ENCODE measurements at places on chromosomes 3 and 15.

DNA sequence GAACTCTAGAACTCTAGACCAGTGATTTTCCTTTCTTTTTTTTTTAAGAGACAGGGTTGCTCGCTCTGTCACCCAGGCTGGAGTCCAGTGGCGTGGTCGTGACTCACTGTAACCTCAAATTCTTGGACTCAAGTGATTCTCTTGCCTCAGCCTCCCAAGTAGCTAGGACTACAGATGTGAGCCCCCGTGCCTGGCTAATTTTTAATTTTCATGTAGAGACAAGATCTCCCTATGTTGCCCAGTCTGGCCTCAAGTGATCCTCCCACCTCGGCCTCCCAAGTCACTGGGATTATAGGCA lies 359.6 kb downstream of the SHQ1 start:
- no peak for DNase-seq

DNA sequence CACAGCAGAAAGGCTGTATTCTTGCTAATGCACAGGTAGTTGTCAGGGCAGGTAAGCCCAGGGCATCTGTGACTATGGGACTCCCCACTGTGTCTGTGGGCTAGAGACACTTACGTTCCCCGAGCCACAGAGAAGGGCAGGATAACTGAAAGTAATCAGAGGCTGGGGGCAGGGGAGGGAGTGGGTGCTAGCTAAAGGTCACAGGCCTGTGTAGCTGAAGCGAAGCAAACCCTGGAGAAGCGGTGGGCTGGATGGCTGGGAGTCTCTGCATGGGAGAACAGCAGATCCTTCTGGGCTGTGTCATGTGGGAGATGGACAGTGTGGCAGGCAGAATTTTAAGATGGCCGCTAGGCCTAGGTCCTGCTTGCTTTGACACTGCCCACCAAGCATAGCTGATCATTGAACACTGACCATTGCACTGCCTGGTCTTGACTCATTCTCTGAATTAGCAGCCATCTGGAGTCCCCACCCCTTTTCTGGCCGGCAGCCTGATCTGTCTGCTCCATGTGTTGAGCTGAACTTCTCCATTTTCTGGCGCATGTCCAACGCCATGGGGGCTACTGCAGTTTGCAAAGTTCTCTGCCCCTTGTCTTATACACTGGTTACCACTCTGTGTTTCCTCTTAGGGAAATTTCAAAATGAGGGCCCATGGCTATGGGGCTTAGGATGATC lies 110.0 kb downstream of the DGKG start:
- DNase-seq, result no peak

GRCh38 chr3:37243820-37244748 lies 69.7 kb upstream of the LRRFIP2 start:
- DNase-seq, result peak; percentile 14

DNA sequence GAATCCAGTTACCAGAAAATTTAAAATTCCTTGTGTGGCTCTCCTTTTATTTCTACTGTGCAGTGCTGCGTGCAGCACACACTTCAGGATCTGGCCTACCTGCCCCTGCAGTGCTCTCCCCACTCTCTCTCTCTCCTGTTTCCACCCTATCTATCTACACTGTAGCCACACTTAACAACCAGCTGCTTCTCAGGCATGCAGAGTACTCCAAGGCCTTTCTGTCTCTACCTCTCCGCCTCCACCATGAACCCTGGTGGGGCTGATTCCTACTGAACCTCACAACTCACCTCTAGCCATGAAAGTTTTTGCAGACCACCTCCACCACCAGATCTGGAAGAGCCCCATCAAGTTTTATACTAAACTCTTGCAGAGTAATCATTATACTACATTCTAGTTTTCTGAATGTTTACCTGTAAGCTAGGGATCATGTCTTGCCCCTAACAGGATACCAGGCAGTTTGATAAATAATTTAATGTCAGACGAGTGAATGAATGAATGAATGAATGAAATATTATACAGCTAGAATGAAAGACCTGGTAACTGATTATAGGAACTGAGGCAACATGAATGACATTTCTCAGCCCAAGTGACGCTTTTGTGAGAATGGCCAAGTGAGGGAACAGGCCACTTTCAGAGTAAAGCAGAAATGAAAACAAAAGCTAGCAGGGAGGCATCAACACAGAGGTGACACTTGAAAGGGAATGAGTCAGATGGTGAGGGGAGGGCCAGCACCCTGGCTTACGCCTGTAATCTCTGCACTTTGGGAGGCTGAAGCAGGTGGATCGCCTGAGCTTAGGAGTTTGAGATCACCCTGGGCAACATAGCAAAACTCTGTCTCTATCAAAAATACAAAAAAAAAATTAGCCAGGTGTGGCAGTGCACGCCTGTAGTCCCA lies 363.5 kb downstream of the FOXP1 start:
- no peak for DNase-seq

GRCh38 chr3:100005665-100006393 lies 108.5 kb downstream of the FILIP1L start:
- DNase-seq, result no peak

DNA sequence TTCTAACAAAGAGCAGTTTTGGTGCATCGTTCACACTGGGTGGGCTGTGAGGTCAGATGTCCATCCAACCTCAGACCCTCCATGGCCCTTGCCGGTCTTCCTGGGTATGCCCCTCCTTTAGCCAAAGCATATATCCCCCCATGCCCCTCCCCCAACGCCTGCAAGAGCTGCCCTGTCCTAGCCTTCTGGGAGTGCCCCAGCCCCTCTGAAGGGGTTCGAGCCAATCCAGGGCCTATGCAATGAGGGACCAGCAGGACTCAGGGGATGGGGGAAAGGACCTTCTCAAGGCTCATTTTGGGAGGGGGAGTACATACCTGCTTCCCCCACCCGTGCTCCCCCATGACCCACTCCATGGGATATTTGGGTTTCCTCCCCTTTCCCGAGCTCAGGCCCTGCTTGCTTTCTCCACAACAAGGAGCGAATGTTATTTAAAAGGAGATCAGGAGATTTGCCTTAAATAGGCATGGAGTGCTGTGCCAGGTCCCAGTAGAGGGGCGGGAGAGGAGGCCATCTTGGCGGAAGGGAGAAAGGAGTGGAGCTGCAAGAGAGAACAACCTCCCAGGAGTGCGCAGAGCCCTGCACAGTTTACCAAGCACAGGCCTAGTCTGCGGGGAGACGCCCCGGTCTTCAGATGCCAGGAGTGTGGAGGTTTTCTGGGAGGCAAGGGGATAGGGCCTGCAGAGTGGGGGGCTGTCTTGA lies 18.2 kb downstream of the PIF1 start:
- no peak for DNase-seq

DNA sequence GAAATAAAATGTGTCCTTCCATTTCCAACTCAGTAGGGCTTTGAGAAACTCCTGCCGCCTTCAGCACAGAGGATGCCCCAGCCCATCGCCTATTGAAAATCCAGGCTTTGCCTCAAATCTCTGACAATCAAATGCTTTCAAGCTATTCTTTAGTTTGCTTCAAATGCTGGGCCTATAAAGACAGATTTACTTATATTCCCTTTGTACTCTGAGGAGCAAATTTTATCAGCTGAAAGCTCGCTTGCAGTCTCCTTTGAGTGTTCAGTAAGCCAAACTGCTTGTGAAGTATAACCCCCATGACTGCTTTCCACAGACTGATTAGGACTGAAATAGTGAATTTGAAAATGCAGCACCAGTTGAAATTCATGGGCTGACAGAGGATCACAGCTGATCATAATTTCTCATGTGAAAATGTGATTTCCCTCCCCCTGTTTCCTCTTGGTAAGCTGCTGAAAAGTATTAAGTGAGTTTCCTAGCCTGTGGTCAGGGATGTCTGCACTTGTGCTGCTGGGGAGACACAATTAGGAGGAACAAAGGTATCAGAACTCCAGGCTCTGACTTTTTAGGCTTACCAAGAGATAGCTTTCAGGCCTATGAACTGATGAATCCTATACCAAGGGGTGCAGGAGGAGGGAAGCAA lies 563.4 kb upstream of the TGFBR2 start:
- DNase-seq, result no peak

GRCh38 chr3:149620291-149621020 lies 37.4 kb downstream of the WWTR1 start:
- no peak for DNase-seq

Measured in NCI-H1105 treated with DMSO at 0.1 percent for 48 hours (cell line).